ENCODE measurements at places on chromosomes 5 and 9.
A peak's percentile ranks its signal among the peaks of the same experiment; 100 is the strongest.

DNA sequence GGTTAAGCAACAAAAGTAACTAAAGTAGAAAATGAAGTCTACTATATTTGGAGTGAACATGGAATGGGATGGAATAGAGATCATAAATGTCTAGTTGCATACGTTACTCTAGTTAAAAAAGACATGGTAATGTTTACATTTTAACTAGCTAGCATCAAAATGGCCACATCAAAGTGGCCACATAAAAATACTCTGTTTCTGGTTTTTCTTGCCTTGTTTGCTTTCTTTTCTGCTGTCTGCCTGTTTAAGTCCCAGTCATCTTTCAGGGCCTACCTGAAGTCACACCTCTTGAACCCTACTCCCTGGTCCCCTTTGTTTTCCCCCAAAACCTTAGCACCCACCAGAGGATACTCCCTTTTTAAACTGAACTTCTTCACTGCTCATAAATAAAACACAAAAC is 6.4 kb upstream of the KIF2A start:
- no peak for DNase-seq

DNA sequence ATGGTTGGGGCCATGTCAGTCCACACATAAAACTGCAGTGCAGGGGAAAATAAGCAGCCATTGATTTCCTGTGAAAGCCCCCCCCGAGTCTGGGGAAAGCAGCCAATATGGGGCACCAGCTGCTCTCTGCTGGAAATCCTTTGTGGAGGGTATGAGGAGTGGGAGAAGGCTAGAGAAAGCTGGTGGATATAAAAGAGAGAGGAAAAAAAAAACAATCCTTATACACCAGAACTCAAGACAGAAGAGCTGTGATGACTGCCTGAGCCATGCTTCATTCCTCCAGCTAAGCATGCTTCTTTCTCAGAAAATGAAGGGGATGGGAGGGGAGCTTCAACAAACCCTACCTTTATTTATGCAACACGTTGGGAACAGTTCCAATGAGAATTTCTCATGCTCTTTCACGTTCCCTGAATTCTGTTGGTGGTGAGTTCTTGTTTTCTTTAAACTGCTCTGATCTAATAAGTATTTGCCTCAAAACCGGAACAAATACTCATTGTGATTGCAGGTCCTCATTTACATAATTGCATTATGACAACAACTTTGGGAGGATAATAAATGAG is 688.0 kb upstream of the SEMA6A start:
- DNase-seq = no peak

GRCh38 chr5:38078161-38078560 is 180.2 kb upstream of the EGFLAM start:
- DNase-seq = no peak

DNA sequence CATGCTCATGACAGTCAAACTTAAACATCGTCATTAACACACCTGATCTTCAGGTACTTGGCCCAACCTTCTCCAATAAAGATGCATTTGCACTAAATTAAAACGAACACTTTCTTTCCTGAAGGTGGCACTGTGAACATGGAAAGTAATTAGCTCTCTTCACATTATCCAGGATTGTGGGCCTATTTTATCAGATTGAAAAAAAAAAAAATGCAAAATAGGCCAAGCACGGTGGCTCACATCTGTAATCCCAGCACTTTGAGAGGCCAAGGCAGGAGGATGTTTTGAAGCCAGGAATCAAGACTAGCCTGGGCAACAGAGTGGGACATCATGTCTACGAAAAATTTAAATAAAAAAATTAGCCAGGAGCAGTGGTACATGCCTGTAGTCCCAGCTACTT is 14.4 kb upstream of the CDC20B start:
- no peak for DNase-seq

DNA sequence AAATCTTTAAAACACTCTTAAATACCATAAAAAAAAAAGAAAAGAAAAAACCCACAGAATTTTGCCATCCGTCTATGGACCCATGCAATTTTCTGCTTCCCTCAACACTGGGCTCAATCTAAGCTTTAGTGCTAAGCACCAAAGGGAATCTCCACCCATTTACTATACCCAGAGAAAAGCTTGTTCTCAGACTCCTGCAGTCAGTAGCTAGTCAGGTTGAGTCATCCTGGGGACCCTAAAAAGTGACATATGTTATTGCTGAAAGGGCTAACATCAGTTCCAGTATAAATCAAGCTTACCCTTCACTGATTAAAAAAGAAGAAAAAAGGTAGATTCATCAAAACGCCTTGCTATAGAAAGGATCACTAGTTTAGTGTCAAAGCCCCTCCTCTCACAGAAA is 177.6 kb downstream of the MUSK start:
- DNase-seq = no peak

- DNase-seq = no peak
Measured at GRCh38 chr9:134811673-134812342, 68.8 kb upstream of the FCN2 start.

- DNase-seq = no peak
Measured at GRCh38 chr9:126883636-126884035, 23.2 kb downstream of the ZBTB34 start.

GRCh38 chr5:79955941-79956670 is 35.0 kb downstream of the MTX3 start:
- DNase-seq = no peak

DNA sequence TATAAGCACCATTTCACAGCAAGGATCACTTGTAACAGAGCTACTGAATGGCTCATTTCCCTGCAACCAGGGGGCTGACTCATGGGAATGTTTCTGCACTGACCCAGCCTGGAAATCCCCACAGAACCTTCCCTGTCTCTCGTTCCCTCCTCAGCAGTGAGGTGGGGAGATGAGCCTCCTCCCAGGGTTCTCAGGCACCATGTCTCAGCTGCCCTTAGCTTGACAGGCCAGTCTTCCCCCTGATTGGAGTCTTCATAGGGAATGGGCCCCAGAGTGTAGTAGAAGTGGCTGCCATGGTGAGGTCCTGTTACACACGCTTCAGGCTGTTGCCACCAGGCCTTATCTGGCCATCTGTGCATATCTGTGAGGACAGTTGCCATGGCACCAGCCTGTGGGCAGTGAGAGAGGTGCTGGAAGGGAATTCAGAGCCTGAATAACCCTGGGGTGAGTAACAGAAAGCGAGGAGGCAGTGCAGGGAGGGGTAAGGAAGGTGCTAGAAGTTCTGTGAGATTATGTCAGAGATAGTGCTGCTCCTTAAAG is 324.4 kb downstream of the ENC1 start:
- DNase-seq = no peak

DNA sequence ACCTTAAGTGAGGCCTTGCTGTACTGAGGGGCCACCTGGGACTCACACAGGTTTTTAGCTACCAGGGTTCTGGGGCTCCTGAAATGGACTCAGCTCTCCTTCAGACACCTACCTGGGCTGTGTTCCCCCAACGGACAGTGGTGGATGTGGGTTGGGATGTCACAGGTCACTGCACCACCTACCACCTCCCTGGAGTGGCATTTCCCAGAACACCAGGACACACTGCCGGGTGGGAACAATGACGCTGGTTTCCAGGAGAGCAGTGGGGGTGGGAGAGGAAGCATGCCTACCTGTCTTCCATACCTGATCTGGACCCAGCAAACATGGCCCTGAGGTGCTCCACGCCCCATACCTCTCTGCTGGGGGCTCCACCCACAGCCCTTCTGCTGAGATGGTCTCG is 20.9 kb downstream of the ERGIC1 start:
- DNase-seq = no peak

GRCh38 chr9:98707166-98708102 is 1.3 kb downstream of the GABBR2 start:
- no peak for DNase-seq

DNA sequence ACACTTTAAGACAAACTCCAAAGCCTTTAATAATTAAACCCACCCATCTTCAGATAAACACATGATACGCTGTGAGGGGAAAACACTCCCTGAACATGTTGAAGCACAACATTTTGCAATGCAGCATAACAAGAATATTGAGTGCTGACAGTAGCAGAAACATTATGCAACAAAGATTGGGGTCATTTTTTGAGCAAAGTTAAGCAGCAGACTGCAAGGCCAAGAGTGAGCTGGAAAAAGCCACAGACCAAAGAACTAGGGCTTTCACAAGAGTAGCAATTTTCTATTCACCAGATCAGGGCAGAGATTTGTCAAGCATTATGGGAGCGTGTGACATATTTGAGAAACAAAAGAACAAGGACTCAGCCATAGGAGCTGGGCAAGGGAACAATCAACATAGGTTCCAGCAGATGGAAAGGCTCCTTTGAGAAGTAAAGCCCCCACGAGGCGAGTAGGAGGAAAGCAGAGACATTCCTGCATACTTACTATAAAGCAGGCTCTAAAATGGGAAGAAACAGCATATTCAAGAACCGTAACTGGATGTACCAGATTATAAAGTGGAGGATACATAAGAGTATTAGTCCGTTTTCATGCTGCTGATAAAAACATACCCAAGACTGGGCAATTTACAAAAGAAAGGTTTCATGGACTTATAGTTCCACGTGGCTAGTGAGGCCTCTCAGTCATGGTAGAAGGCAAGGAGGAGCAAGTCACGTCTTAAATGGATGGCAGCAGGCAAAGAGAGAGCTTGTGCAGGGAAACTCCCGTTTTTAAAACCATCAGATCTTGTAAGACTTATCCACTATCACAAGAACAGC is 4.8 kb upstream of the TTC23L start:
- no peak for DNase-seq

DNA sequence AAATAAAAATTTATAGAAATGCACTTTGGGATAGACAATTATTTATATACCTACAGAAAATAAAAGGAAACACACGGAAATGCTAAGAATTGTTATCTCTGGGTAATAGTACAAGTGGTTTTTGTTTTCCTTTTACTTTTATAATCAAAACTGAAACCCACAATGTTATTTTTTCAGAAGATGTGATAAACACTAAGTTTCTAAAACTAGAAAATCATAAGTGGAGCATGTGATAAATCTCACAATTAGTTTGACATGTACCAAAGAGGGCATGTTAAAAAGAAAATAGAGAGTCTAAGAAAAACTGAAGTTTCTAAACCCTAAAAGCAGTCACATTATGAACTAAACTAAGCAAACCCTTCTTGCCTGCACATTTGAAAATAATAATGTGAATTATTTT is 61.1 kb downstream of the OXCT1 start:
- no peak for DNase-seq

DNA sequence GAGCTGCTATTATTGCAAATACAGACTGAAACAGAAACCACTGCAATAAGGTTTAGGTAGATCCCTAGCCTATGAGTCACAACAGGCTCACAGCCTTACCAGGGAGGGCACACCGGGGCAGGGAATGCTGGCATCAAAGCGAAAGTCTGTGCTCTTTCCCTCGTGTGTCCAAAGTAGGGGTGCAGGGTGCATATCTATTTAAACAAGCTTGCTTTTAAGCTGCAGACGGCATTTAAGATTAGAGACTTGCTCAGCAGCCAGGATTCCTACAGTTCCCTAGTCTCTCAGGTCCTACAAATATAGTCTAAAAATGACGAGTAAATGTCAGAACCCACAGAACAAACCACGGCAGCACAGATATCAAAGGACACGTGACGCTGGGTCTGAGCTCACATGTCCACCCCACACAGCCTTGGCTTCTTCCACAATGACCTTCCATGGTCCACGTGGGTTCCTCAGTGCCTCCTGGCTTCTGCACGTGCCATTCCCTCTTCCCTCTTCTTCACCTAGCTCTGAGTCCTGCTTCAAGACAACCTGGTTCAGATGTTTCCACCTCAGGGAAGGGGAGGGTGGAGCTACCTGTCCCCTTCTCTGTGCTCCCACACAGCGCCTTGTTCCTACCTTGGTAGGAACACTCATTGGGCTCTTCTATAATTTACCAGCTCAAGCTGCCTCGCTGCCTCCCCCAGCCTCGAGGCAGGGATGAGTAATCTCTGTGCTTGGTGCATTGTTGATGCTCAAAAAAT is 193.2 kb downstream of the MAPKAP1 start:
- DNase-seq = no peak

- DNase-seq = no peak
Measured at GRCh38 chr5:97094579-97095317, 47.7 kb downstream of the LIX1 start.

GRCh38 chr9:85742597-85742936 is 813 bp upstream of the AGTPBP1 start:
- DNase-seq = no peak

GRCh38 chr5:81533629-81534405 is 139.9 kb upstream of the ACOT12 start:
- DNase-seq = no peak

GRCh38 chr5:102139029-102139428 is 157.1 kb downstream of the SLCO4C1 start:
- no peak for DNase-seq

DNA sequence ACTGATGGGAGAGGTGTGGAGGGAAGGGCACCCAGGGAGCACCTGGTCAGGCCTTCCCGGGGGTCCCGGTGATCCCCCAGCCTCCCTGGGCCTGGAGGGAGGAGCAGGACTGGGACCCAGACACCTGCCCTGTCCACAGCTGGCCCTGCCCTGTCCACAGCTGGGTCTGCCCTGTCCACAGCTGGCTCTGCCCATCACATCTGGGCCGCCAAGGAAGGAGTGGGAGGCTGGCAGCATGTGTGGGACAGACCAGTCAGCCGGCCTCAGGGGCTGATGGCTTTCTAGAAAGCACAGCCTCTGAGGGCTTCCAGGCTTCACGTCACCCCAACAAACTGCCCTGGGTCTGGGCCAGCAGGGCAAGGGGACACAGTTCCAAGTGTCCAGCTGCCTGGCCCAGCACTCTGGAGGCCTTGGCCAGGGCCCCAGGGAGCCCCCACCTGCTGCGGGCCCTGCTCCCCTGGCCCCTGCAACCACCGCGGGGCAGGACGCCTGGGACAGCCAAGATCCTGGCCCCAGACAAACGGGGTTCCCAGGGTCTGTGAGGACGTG is 12.2 kb downstream of the DNLZ start:
- DNase-seq = no peak

DNA sequence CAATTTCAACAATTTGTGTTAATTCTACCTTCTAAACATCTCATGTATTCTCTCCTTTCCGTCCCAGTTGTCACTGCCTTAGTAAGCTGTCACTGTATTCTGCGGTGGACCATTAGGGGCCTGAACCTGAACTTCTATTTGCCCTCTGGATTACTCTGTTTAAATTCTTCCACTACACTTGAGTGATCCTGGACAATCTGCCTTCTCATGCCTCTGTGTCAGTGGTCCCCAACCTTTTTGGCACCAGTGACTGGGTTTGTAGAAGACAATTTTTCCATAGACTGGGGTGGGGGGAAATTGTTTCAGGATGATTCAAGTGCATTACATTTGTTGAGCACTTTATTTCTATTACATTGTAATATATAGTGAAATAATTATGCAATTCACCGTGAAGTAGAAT is 1157.6 kb upstream of the SEMA6A start:
- DNase-seq = no peak

DNA sequence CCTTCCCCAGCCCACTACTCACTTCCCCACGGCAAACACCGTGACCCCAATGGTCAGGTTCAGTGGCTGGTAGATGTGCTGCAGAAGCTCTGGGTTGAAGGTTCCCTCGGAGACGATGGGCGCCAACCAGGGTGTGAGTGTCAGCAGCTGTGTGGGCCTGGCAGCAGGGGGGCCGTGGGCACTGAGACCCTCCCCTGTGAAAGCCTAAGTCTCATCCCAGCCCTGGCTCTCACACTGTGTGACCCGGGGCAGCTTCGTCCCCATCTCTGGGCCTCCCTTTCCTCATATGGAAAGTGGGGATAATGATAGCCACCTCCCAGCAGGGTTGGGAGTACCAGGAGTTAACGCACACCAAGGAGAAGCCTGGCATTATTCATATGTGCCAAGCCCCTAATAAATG is 8.6 kb downstream of the GBGT1 start:
- peak; percentile 79 for DNase-seq
